Lung (tissue), 17 donors: ENCODE measurements at places on chromosomes 1 and 21. TPM values are rescaled to one million over a fixed set of nuclear protein-coding genes. Genes with fewer than 3 reads are reported as not detected.
A peak's percentile ranks its signal among the peaks of the same experiment; 100 is the strongest.

Gene VTCN1
- total RNA-seq = 3.0 TPM

Gene CAMK2N1
- 44.3 TPM for total RNA-seq

Gene PRELP
- 18.9 TPM for total RNA-seq

Gene KCNE2
- total RNA-seq = 0.65 TPM

Gene SPATA45
- total RNA-seq = not detected

Gene RAP1GAP
- total RNA-seq = 14.6 TPM

Gene SDC3
- total RNA-seq = 41.8 TPM

Gene CENPL
- total RNA-seq = 8.5 TPM

Gene NID1
- total RNA-seq = 55.8 TPM

GRCh38 chr1:208433971-208434370, 189.8 kb upstream of the PLXNA2 start:
- no peaks in the 10 kb centered on the region for H3K36me3 ChIP-seq
- no peak overlapping the region for H3K27ac ChIP-seq
- peak; percentile 57 for DNase-seq
- H3K4me1 ChIP-seq = no peaks in the 10 kb centered on the region

- no peak overlapping the region for H3K27ac ChIP-seq
- no peak for DNase-seq
- H3K27me3 ChIP-seq = no peaks in the 10 kb centered on the region
- no peaks in the 10 kb centered on the region for H3K4me1 ChIP-seq
These were observed 122.0 kb upstream of the GREM2 start for GRCh38 chr1:240734001-240734400.

DNA sequence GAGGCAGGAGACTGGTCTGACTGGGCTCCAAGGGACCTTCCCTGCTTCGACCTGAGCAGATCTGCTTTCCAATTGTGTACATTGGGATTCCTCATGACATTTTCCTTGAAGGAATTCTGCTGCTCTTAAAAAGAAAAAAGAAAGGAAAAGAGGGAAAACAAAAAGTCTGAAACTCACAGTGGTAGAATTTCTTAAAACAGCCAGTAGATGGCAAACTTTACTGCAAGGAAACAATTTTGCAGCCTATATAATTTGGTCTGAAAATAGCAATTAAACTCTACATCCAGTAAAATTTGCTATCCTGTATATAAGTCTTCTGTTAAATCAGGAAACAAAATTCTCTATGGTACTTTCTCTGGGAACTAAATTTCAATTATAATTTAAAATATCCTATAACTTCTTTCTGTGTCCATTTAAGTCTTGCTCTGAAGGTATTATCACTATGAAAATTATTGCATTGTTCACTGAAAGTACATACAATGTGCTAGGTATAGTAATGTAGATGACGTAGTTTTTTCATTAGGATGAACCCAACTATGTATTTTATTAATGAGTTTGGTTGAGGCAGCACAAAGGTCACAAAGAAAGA, 59.8 kb downstream of the CRB1 start:
- no peaks in the 10 kb centered on the region for H3K36me3 ChIP-seq
- H3K27me3 ChIP-seq = no peaks in the 10 kb centered on the region
- no peak for DNase-seq
- no peak overlapping the region for H3K27ac ChIP-seq
- H3K4me1 ChIP-seq = no peaks in the 10 kb centered on the region

- H3K4me3 ChIP-seq = no peak overlapping the region
- H3K27ac ChIP-seq = no peak overlapping the region
- DNase-seq = peak; percentile 40
These were observed 256.4 kb downstream of the PRDM2 start for GRCh38 chr1:13956393-13956792.

DNA sequence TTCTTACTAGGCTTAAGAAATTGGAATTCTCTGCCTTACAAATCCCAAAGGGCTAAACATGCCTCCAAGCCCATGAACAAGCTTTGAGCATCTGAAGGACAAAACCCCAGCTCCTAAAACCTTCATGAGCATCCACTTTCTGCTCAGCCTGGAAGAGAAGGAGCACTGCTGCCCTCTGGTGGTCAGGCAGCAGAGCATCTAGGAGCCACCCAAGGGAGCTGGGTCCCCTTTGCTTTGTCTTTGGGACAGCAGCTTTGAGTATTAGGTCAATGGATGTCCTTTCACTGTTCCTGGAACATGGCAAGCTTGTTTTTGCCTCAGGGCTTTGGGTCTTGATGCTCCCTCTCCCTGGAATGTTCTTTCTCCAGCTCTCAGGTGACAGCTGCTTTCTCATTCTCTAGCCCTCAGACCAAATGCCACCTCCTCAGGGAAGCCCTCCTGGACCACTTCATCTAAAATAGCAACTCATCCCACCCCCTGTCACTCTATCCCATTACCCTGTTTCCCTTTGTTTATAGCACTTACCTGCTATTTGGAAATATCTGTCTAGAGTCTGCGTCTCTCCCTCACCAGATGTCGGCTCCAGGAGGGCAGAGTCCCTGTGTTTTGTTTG, 25.7 kb downstream of the RAB7B start:
- H3K27ac ChIP-seq = no peak overlapping the region
- H3K4me3 ChIP-seq = no peak overlapping the region
- H3K36me3 ChIP-seq = no peaks in the 10 kb centered on the region
- H3K4me1 ChIP-seq = peaks cover 4% of the 10 kb centered on the region
- H3K27me3 ChIP-seq = no peaks in the 10 kb centered on the region
- peak; percentile 83 for DNase-seq

DNA sequence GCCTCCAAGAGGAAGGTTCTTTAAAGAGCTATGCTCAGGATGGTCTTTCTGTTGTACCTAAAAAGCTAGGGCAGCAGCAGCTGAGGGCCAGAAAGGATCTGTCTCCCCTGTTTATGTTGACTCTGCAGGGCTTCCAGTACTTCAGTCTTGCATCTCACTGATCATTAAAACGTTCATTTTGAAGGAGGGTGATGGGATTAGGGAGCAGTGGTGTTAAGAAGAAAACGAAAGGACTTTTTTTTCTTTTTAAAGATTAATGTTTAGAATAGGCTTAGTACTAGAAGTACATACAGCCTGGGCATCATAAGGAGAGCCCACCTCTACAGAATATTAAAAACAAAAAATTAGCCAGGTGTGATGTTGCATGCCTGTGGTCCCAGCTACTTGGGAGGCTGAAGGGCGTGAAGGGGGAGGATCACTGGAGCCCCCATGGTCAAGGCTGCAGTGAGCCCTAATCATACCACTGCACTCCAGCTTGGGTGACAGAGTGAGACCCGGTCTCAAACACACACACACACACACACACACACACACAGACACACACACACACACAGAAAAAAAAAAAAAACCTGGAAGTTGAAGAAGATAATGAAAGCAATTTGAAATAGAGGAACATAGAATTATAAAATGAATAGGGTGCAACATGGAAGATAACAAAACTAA, 2.9 kb downstream of the CR1L start:
- H3K27ac ChIP-seq = no peak overlapping the region
- H3K4me3 ChIP-seq = no peak overlapping the region
- DNase-seq = no peak
- H3K27me3 ChIP-seq = no peaks in the 10 kb centered on the region
- no peaks in the 10 kb centered on the region for H3K36me3 ChIP-seq

GRCh38 chr1:2597441-2598328, 11.1 kb downstream of the PRXL2B start:
- no peaks in the 10 kb centered on the region for H3K27me3 ChIP-seq
- H3K27ac ChIP-seq = no peak overlapping the region
- no peak for DNase-seq
- no peaks in the 10 kb centered on the region for H3K36me3 ChIP-seq
- H3K4me1 ChIP-seq = peaks cover 3% of the 10 kb centered on the region
- H3K4me3 ChIP-seq = no peak overlapping the region

DNA sequence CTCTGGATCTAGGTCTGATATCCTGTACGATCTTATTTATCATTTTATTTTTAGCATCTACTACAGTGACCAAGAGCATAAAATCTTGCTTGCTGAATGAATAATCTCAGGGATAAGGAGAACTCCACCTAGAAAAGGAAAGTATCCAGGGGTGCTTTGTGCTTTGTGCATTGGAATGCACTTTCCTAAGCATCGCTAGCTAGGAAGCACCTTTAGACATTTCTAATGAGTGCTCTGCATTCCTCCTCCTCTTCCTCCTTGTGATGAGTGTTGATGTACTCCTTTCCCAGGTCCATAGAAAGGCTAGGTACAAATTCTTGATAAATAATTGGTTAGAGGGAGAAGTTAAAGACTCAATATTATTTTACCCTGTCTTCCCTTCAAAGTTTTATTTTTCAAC, 31.4 kb downstream of the TCEANC2 start:
- H3K36me3 ChIP-seq = no peaks in the 10 kb centered on the region
- H3K4me3 ChIP-seq = no peak overlapping the region
- H3K27me3 ChIP-seq = no peaks in the 10 kb centered on the region
- no peaks in the 10 kb centered on the region for H3K4me1 ChIP-seq
- no peak overlapping the region for H3K27ac ChIP-seq

- no peaks in the 10 kb centered on the region for H3K4me1 ChIP-seq
- no peaks in the 10 kb centered on the region for H3K27me3 ChIP-seq
- no peak overlapping the region for H3K27ac ChIP-seq
- no peak for DNase-seq
These were observed 33.3 kb downstream of the LAMB3 start for GRCh38 chr1:209618756-209619420.

- H3K27me3 ChIP-seq = no peaks in the 10 kb centered on the region
- no peak overlapping the region for H3K4me3 ChIP-seq
These were observed 33.3 kb upstream of the CSF1 start for GRCh38 chr1:109877317-109877771.

- peaks cover 3% of the 10 kb centered on the region for H3K4me1 ChIP-seq
- no peak overlapping the region for H3K4me3 ChIP-seq
- peak; percentile 88 for DNase-seq
- H3K36me3 ChIP-seq = no peaks in the 10 kb centered on the region
- H3K27ac ChIP-seq = peak overlapping the region; percentile 84
These were observed 10.9 kb upstream of the SESN2 start for GRCh38 chr1:28248273-28249012.

- no peaks in the 10 kb centered on the region for H3K36me3 ChIP-seq
- no peak overlapping the region for H3K4me3 ChIP-seq
- no peaks in the 10 kb centered on the region for H3K4me1 ChIP-seq
- H3K27ac ChIP-seq = no peak overlapping the region
- H3K27me3 ChIP-seq = no peaks in the 10 kb centered on the region
- no peak for DNase-seq
These were observed 3.5 kb upstream of the GBP7 start for GRCh38 chr1:89179343-89179742.

GRCh38 chr1:66248746-66249145, 285.2 kb upstream of the SGIP1 start:
- no peak overlapping the region for H3K4me3 ChIP-seq
- H3K36me3 ChIP-seq = no peaks in the 10 kb centered on the region
- DNase-seq = no peak
- H3K4me1 ChIP-seq = no peaks in the 10 kb centered on the region
- no peaks in the 10 kb centered on the region for H3K27me3 ChIP-seq

DNA sequence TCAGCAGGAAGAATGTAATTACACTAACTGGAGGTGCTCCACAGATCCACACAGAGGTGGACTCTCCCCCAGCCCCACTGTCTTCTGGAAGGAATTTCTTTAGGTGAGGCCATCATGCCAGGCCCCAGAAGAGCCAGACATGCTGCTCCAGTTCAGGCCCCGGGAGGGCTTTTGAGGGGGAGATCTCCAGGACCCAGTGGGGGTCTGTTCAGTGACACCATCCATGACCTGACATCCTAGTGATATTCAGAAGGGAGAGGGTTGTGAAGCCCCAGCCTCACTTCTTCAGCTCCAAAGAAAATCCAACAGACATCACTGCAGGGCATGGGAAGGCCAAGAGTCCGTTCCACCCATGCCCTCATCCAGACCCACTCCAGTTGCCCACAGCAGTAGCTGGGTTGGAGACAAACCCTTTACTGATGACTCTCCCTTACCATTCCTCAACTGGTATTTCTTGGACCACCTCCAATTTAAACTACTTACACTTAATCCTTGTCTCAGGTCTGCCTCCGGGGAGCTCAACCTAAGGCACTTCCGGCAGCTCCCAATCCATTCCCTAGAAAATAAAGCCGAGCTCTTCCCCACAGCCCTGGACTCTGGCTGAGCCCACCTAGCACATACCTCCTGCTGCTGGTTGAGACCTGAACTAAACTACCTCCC, 39.2 kb downstream of the CSMD2 start:
- no peaks in the 10 kb centered on the region for H3K4me1 ChIP-seq
- H3K27ac ChIP-seq = no peak overlapping the region
- no peak overlapping the region for H3K4me3 ChIP-seq
- H3K36me3 ChIP-seq = no peaks in the 10 kb centered on the region
- no peak for DNase-seq

GRCh38 chr1:12138196-12139168, 28.3 kb upstream of the TNFRSF1B start:
- peak; percentile 47 for DNase-seq
- H3K4me1 ChIP-seq = peaks cover 29% of the 10 kb centered on the region
- H3K27me3 ChIP-seq = no peaks in the 10 kb centered on the region
- H3K4me3 ChIP-seq = no peak overlapping the region
- H3K27ac ChIP-seq = no peak overlapping the region

- H3K27ac ChIP-seq = no peak overlapping the region
- peak; percentile 67 for DNase-seq
- no peaks in the 10 kb centered on the region for H3K27me3 ChIP-seq
These were observed 237.3 kb downstream of the S1PR1 start for GRCh38 chr1:101474039-101474665.

GRCh38 chr1:43836267-43836951, 97.2 kb upstream of the ARTN start:
- H3K4me1 ChIP-seq = no peaks in the 10 kb centered on the region
- H3K4me3 ChIP-seq = no peak overlapping the region
- H3K36me3 ChIP-seq = no peaks in the 10 kb centered on the region
- H3K27me3 ChIP-seq = no peaks in the 10 kb centered on the region

- DNase-seq = no peak
- no peak overlapping the region for H3K27ac ChIP-seq
- no peaks in the 10 kb centered on the region for H3K36me3 ChIP-seq
- no peaks in the 10 kb centered on the region for H3K27me3 ChIP-seq
- no peaks in the 10 kb centered on the region for H3K4me1 ChIP-seq
- no peak overlapping the region for H3K4me3 ChIP-seq
These were observed 169.2 kb upstream of the IRF2BP2 start for GRCh38 chr1:234779160-234779538.

GRCh38 chr1:205534444-205534985, 30.0 kb downstream of the CDK18 start:
- no peak overlapping the region for H3K4me3 ChIP-seq
- H3K27me3 ChIP-seq = no peaks in the 10 kb centered on the region
- H3K4me1 ChIP-seq = peaks cover 2% of the 10 kb centered on the region
- peak; percentile 9 for DNase-seq
- no peak overlapping the region for H3K27ac ChIP-seq

DNA sequence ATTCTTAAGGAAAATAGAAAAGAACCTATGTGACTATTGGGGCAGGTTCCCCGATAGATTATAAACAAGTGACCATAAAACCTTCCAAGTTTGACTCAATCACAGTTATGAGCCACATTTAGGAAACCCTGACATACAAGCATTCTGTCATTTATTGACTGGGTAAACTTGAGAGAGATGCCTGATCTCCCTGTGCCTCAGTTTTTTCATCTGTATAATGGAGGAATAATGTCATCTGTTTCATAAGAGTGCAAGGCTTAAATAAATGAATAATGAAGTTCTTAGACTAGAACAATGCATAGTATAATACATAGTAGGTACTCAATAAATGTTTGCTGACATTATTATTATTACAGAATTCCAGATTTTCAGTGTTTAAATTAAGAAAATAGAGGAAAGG, 18.9 kb upstream of the EEIG2 start:
- no peak overlapping the region for H3K4me3 ChIP-seq
- no peaks in the 10 kb centered on the region for H3K27me3 ChIP-seq
- DNase-seq = no peak
- H3K27ac ChIP-seq = no peak overlapping the region
- no peaks in the 10 kb centered on the region for H3K4me1 ChIP-seq
- no peaks in the 10 kb centered on the region for H3K36me3 ChIP-seq

- DNase-seq = no peak
- H3K27me3 ChIP-seq = no peaks in the 10 kb centered on the region
- H3K4me1 ChIP-seq = peaks cover 15% of the 10 kb centered on the region
- peaks cover 41% of the 10 kb centered on the region for H3K36me3 ChIP-seq
These were observed 54.0 kb downstream of the AHDC1 start for GRCh38 chr1:27549807-27550408.
